ENCODE measurements at places on chromosomes 2 and 18.

DNA sequence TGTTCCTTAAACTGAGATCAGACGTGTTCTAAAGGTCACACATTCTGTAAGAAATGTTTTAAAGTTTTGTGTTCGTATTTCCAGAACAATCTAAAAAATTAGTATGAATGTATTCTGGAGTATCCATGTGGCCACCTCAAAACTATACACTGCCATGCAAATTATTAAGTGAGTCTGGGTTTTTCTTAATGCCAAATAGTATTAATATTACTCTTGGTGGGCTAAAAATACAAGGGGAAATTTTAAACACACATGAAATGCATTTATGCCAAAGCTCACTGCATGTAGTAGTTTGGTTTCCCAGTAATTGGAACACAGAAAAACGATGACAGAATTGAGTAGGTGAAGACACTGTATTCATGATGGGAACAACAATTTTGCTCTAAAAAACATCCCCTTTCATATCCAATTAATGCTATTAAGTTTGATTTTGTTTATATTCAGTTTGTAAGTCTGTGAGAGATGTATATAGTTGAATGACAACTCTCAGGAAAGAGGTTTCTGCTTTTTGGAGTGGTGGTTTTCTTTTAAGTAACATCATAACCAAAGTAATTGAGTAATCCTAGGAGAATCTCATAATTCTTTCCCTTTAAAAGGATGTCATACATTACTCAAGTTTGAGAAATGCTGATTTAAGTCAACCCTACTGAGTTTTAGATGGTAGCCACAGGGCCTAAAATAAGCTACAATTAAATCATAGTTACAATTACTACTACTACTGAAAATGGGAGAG is 75.7 kb upstream of the CDCA7 start:
- no peak for DNase-seq

GRCh38 chr18:8162802-8163201 is 446.4 kb upstream of the RAB12 start:
- no peak for DNase-seq

DNA sequence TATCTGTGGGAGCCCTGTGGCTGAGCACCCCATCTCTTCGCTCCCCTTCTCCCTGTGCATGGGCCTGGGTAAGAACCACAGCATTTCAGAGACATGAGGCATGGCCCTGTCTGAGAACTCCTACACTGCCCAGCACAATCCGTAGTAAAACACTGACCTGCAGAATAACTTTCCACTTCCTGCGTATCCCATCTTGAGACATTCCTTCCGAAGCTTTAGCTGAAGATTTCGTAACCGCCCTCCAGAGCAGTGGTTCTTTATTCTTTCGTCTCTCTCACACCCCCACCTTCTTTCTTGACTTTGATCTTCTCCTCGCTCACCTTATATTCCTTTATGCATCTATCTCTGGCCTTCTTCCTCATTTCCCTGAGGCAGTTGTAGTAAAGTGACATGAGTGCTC is 381.1 kb downstream of the HRH4 start:
- DNase-seq: no peak

GRCh38 chr18:73679941-73680712 is 467.5 kb downstream of the FBXO15 start:
- DNase-seq: no peak

- no peak for DNase-seq
These were observed 20.9 kb downstream of the MTERF4 start for GRCh38 chr2:241081190-241081642.

Data from cerebellar nuclear complex (tissue), 1 donor.